Aorta (tissue), 5 donors: ENCODE measurements at places on chromosomes 13 and 19.

GRCh38 chr13:21130116-21130515 lies 46.2 kb downstream of the SKA3 start:
- DNase-seq: no peak

DNA sequence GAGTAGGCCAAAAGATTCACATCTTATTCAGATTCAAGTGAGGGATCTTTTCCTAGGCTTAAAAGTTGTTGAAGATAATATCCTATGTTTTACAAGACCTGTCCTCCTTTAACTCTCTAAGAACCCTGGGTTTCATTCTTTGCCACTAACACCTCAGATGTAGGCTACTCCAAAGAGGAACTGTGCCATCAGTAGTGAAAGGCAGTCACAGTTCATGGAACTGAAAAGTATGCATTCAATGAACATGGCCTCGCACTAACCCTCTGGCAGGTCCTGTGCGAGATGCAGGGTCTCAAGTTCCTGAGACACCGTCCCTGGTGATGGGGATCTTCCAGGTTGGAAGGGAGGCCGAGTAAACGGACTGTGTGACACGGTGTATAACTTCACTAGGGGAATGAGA lies 4.3 kb downstream of the LGALS14 start:
- no peak for DNase-seq

GRCh38 chr13:55571237-55571867 lies 1569.4 kb upstream of the PRR20A start:
- DNase-seq: no peak

DNA sequence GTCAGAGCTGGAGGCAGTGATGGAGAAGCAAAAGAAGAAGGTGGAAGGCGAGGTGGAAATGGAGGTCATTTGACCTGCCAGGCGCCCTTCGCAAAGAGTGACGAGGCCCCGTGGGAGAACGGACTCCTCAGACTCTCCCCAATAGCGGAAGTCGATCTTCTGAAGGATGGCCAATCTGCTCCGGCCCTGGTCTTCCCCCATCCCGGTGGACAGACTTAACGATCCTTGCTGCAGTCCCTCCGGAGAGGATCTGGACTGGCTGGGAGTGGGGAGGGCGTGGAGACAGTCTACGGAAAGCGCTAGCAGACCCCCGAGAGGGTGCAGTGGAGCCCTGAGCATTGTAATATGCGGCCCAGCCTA lies 11.9 kb downstream of the EPS8L1 start:
- no peak for DNase-seq

- DNase-seq: no peak
Measured at GRCh38 chr19:53131727-53132126, 983 bp downstream of the ZNF415 start.
